ENCODE measurements at places on chromosomes 16 and 17.

GRCh38 chr17:7097940-7098339, 16.7 kb downstream of the ASGR2 start:
- no peak for DNase-seq

GRCh38 chr17:3026856-3027751, 36.3 kb downstream of the OR1D5 start:
- no peak for DNase-seq

DNA sequence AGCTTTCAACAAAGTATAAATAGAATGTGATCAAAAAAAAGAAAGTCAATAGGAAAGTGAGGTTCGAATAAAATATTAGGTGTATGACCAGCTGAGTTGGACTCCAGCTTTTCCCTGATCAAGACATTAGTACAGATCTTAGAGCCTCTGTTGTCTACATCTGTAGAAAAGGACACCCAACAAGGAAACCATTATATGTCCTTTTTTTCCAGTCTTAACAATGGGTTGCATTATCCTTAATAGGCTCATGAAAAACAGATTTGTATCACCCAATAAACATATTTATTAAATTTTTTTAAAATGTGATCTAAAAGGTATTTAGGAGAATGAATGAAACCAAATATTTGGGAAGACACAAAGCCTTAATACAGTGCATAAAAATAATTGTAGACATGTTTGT, 18.1 kb downstream of the ABCA6 start:
- no peak for DNase-seq

GRCh38 chr17:41339571-41340172, 11.0 kb downstream of the KRT33A start:
- DNase-seq, result no peak

GRCh38 chr17:6780001-6780400, 4.0 kb downstream of the FBXO39 start:
- DNase-seq, result no peak

DNA sequence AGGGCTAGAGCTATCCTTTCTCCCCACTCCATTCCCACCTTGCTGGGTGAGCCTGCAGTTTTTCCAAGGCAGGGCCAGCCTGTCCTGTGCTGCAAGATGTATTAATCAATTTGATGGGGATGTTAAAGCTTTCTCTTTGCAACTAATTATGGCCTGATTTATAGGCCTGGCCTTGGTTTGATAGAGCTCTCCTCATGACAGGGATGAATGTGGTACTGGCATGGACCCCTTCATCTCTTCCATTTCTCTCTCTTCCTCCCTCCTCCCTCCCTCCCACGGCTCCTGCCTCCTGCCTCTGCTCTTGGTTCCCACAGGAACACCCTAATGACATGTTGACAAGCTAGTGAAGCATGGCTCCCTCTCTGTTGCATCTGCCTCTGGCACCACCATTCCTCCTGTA, 47.2 kb upstream of the SKAP1 start:
- DNase-seq, result no peak

- DNase-seq, result no peak
These were observed 12.9 kb downstream of the HEATR6 start for GRCh38 chr17:60065867-60066266.

Data from activated T-cell treated with anti-CD3 and anti-CD28 coated beads, Interleukin-2, amount 50 U/mL, for 48 hours (primary cell).